Hindlimb muscle (tissue), 1 donor: ENCODE measurements at places on chromosomes 6 and 20.
A peak's percentile ranks its signal among the peaks of the same experiment; 100 is the strongest.

- DNase-seq: no peak
Measured at GRCh38 chr6:20670750-20671149, 136.5 kb downstream of the CDKAL1 start.

DNA sequence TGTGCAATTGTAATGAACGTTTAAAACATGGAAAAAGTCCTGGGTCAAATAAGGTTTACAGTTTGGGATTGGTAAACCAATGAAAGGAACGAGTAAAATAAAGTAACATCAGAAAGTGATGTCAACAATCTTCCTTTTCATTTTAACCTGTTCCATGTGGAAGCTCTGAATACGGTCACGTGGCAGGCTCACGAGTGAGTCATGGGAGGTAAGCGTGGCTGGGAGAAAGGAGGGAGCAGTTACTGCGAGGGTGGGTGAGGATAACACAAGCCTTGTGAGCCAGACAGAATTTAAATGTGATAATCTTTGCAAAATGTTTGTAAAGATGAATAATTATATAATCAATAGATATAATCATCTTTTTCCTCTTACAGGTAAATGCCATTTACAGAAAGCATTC, 171.3 kb upstream of the HDAC2 start:
- no peak for DNase-seq

DNA sequence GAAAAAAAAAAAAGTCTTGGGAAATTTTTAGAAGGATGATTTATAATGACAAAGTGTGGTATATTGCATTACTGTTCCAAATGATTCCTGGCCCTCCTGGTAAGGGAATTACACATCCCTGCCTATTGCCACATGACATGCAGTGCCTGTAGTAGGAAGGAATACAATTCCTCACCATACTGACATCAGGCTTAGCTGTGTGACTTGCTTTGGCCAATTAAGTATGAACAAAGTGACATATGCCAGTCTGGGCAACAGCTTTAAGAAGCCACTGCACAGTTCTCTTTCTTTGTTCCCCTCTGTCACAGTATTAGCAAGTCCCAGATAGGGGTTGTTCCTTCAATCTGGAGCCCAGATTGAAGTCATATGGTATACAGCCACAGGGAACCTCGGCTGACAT, 100.5 kb downstream of the KIF13A start:
- DNase-seq: no peak

GRCh38 chr6:158783851-158784250, 35.3 kb downstream of the EZR start:
- no peak for DNase-seq

DNA sequence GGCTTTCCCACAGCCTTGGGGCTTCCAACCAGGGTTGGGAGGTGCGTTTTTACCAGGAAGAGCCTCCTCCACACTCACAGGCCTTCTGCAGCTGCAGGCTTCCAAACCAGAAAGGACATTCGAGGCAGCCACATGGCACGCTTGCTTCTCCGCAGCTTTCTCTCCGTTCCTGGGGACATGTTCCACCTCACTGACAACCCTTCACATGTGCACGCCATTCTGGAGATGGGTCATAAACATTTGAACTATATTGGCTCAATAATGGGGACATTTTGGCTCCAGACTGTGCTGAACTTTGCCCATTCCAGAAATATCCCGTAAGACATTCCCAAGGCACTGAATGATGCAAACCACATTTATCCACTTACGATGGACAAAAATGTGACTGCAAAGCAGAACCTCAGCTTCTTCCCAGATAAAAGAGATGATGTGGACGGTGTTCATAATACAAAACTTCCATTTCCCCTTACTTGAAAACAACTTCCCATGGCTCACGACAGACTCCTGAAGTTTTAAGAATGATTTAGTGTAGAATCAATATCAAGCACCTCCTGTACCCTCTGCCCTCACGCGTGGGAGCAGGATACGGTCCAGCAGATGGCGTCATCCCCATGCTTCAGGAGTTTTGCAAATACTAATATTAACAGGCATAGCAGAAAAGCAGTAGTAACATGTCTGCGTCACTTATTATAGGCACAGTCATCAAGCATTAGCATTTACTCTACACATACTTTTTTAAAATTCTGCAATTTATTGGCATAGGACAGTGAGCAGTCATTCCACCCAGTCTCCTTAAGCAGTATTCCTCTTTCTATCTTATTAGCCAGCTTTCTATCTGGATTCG, 25.4 kb upstream of the FOXF2 start:
- DNase-seq: peak; percentile 54

GRCh38 chr6:134529921-134530320, 212.0 kb upstream of the SGK1 start:
- DNase-seq: no peak

GRCh38 chr20:47905628-47906347, 120.5 kb upstream of the SULF2 start:
- no peak for DNase-seq

DNA sequence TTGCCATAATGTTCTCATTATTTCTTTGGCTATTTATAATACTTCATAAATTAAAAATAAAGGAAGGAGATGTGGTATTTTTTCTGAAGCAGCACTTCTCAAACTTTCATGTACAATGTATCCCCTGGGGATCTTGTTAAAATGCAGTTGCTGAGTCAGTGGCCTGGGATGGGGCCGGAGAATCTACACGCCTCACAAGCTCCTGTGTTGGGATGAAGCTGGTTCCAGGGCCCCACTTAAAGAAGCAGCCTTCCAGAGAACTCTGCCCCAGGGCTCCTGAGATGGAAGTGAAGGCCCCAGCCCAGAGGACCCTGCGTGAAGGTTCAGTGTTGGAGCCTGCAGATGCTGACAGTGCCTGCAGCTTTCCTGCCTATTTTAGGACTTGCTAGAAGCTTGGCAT, 40.1 kb upstream of the SLC23A2 start:
- DNase-seq: peak; percentile 14

- no peak for DNase-seq
Measured at GRCh38 chr6:106569428-106569827, 59.9 kb downstream of the RTN4IP1 start.

GRCh38 chr6:89364586-89364985, 12.1 kb upstream of the UBE2J1 start:
- no peak for DNase-seq

GRCh38 chr6:157187182-157188083, 135.9 kb downstream of the TMEM242 start:
- peak; percentile 55 for DNase-seq

DNA sequence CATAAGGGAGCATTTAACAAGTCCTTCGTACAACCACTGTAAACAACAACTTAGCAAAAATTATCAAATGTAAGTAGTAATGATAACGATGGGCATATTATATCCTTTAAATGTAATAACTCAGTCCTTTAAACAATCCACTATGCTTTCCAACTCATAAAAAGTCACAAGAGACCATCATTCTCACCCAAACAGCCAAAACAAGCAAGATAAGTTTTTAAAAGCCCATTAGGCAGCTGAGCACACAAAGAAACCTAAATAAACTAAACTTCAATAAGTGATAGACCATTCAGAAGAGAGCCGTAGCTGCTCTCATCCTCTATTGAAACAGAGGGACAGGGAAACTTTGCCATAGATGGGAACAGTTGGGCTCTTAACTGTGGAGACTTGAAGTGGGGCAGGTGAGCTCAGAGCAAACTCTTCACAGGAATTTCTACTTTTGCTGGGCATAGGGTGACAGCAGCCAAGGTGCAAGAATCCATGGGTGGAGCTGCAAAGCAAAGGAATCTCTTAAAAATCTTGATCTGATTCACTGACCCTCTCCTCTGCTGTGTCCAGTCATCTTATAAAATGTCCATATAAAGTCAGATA, 22.5 kb downstream of the RAB22A start:
- no peak for DNase-seq

DNA sequence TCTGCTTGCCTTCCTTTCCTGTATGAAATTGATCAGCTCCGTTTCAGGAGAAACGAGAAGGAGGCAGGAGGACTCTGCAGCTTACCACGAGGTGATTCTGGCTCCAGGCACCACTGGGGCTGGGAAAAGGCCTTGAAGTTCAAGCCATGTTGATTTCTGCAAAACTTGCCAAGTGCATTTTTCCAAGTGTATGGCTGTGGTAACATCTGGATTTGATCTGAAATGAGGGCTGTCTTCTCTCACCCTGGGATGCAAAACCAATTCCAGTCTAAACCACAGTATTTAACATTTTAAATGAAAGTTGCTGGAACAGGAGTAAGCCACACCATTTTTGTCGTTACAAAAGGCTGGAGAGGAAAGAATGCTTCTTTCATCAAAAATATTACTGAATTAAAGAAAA, 36.1 kb upstream of the FAM210B start:
- DNase-seq: no peak

DNA sequence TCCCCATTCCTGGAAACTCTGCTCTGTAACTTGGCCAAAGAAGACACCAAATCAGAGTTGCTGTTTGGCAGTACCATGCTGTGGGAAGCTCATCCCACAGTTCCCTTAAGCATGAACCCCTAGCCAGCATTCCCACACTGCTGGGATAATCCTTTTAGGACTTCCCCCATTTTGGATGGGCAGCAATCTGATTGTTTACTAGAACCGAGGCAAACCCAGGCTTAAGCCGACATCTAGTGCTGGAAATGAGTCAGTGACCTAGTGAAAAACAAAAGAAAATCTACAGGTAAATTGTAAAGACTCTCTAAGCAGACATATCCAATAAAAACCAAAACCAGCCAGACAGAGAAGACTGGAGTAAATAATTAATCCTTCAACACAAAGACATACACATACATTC, 5.2 kb downstream of the DNAH8 start:
- no peak for DNase-seq

DNA sequence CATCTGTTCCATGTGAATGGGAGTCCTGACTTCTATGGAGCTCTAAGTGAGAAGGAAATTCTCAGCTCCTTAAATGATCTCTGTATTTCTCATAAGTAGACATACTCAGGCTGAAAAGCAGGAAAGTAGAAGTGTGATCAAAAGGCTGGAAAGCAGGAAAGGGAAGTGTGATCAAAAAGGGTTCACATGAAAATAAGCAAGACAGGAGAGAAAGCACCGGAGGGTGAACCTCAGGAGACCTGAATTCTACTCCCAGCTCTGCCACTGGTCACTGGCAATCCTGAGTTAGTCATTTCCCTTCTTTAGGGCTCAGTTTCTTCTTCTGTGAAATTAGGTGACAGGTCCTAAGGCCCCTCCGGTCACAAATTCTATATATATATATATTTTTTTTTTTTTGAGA, 55.5 kb upstream of the TRERF1 start:
- no peak for DNase-seq
